ENCODE measurements at places on chromosomes 1 and 21. TPM values are rescaled to one million over a fixed set of nuclear protein-coding genes. Genes with fewer than 3 reads are reported as not detected.

STIL gene
- total RNA-seq = 53.4 TPM

PLD5 gene
- 1.7 TPM for total RNA-seq

SYCP1 gene
- total RNA-seq = not detected

HSPA6 gene
- total RNA-seq = 0.13 TPM

AGRN gene
- 10.4 TPM for total RNA-seq

OVAAL gene
- not detected for total RNA-seq

AKT3 gene
- 40.4 TPM for total RNA-seq

STX12 gene
- total RNA-seq = 28.1 TPM

SH2D1B gene
- not detected for total RNA-seq

DNA sequence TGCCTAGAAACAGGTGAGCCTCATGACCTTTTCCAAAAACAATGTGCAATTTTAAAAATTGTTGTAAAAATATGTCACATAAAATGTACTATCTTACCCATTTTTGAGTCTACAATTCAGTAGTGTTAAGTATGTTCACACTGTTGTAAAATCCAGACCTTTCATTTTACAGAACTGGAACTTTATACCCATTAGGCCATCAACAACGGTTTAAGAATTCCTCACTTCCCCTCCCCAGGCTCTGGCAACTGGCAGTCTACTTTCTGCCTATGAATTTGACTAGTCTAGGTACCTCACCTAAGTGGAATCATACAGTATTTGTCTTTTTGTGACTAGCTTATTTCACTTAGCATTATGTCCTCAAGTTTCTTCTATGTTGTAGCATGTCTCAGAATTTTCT is 8.6 kb downstream of the CTSE start:
- DNase-seq = no peak

- DNase-seq = no peak
Measured at GRCh38 chr1:65319141-65319540, 9.8 kb downstream of the DNAJC6 start.

GRCh38 chr1:212782422-212783154 is 9.0 kb downstream of the NSL1 start:
- no peak for DNase-seq

DNA sequence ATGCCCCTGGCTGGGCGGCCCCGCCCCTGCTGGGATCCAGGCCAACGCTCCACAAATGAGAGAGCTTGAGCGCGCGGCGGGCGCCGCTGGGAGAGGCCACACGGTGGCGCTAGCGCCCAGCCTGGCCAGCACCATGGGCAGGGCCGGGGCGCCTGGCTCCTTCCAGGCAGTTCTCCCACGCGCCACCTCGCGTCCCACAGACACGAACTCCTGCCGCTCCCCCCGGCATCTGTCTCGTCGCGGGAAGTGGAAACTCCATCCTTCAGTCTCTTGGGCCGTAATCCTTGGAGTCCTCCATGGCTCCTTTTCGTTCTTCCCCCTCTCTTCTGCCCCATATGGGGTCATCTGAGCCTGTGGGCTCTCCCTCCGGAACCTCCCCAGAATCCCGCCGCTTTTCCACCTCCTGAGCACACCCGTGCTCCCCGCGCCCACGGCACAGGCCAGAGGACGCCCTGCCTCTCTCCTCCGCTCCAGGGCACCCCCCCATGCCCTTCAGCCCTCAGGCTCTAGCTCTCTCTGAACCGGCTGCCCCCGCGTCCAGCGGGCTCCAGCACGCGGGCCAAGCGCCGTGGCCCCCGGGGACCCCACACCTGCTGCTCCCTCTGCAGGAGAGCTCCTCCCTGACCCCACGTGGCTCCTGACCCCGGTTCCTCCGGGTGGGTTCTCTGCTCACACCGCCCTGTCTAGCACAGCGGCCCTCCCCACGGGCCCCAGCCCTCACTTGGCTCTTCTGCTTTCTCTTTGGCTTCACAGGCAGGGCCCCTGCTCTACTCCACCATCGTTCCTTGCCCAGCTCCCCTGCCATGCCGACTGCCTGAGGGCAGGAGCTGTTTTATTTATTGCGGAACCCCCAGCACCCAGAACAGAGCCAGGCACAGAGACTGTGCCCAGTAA is 31.9 kb upstream of the EDN2 start:
- peak; percentile 93 for DNase-seq

DNA sequence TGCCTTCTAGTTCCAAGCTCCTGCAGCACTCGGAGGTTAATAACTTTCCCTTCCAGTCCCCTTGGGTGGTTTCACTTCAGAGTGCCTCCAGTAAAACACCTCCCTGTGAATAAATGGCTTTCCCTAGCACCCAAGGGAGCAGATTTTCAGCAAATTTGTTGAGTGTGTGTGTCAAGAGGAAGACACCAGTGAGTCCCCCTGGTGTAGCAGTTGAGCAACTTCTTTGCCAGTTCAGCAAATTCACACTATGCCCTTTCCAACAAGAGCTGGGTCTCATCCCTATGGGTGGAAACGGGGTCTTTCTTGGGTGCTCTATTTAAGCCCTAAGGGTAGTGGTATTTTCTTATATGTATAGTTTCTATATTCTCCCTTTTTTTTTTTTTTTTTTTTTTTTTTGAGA is 806 bp upstream of the AADACL4 start:
- DNase-seq = no peak

GRCh38 chr1:156102633-156103511 is 11.6 kb upstream of the LMNA start:
- DNase-seq = no peak

GRCh38 chr1:239913141-239913585 is 178.5 kb upstream of the FMN2 start:
- no peak for DNase-seq

DNA sequence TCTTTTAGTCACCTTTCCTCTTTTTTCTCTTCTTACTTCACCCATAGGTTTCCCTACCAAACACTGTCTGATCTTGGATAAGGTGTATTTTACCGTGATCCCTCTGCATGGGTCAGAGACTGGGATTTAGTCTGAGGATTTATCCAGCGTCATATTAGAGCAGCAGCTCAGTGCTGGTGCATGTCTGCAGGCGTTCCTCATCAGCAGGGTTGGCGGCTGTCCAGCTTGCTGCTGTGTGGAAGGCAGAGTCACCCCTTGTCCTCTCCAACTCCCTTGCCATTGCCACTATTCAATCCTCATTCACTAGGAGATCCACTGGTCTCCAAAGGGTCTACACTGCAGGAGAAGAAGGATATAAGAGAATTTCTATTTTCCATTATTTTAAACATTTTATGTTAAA is 7.3 kb upstream of the FAM78B start:
- DNase-seq = peak; percentile 11

GRCh38 chr1:39107341-39108290 is 81.5 kb downstream of the NDUFS5 start:
- peak; percentile 55 for DNase-seq

GRCh38 chr1:167161242-167161641 is 59.4 kb upstream of the POU2F1 start:
- DNase-seq = no peak

DNA sequence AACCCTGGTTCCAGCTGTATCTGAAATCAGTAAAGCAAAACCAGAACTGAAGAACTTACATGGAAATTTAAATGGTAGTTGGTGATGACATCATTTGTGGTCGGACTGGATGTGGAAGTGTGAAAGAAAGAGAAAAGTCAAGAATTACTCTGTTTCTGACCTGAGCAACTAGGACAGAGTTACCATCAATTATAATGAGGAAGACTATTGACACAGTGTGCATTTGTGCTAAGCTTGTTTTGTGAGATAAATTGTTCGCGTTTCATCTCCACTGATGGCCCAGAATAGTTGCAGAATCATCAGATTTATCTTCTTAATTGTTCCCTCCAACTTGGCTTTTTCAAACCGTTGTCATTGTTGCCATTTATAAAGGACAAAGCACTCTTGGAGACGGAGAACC is 410.6 kb upstream of the DEPDC1 start:
- DNase-seq = no peak

GRCh38 chr1:241924080-241924808 is 33.3 kb upstream of the BECN2 start:
- DNase-seq = no peak

GRCh38 chr1:47709019-47709871 is 271.4 kb downstream of the FOXD2 start:
- peak; percentile 78 for DNase-seq

- no peak for DNase-seq
Measured at GRCh38 chr1:152313319-152313801, 11.7 kb downstream of the FLG start.

GRCh38 chr1:160519642-160520435 is 3.2 kb downstream of the SLAMF6 start:
- DNase-seq = no peak

- DNase-seq = peak; percentile 51
Measured at GRCh38 chr1:24898152-24898908, 31.7 kb downstream of the RUNX3 start.

DNA sequence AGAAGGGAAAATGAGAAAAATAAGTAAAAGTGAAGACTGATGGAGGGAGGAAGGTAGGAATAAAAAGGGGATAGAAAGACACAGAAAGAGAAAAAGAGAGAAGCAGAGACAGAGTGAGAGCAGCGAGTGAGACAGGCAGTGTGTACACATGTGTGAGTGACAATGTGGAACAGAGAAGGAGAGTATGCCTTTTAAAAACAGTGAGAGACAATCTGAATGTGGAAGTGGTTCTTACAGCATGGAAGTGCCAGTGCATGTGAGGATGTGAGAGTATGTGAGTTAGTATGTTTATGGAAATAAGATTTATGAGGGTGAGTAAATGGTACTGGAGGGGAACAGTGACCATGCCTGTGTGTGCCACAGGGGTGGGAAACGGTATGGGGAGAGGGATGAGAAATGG is 1.2 kb downstream of the NEGR1 start:
- DNase-seq = no peak

GRCh38 chr1:61951731-61952580 is 209.7 kb downstream of the PATJ start:
- DNase-seq = peak; percentile 16

GRCh38 chr1:187759825-187760333 is 931.1 kb downstream of the PLA2G4A start:
- no peak for DNase-seq

GRCh38 chr21:36968976-36969375 is 2.5 kb upstream of the HLCS start:
- DNase-seq = no peak

- no peak for DNase-seq
Measured at GRCh38 chr1:113128116-113128515, 55.1 kb downstream of the LRIG2 start.

DNA sequence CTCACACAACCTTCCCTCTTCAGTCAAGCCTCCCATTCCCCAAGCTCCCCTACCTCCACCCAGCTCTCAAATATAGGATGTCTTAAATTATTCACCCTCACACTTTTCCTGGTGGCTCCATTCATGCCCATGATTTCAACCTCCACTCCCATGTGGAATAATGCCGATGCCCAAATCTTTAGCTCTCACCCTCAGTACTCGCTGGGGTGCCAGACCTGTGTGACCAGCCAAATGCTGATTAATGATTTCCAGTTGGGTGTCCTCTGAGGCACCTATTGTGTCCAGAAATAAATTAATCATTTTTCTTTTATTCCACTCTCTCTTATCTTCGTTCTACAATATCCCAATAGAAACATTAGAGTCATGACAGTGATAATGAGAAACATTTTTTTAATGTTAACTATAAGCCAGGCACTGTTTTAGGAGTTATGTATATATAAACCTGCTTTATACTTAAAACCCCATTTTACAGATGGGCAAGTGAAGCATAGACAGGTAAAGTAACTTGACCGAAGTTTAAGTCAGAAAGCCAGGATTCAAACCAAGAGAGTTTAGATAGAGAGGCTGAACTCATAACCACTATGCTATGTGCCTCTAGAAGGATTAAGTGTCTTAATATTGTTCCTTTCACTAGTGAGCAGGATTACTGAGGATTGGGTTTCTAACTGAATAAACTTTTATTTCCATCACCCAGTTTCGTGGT is 209.7 kb downstream of the DUSP10 start:
- no peak for DNase-seq

- no peak for DNase-seq
Measured at GRCh38 chr1:15918962-15919715, 56.8 kb downstream of the ZBTB17 start.

DNA sequence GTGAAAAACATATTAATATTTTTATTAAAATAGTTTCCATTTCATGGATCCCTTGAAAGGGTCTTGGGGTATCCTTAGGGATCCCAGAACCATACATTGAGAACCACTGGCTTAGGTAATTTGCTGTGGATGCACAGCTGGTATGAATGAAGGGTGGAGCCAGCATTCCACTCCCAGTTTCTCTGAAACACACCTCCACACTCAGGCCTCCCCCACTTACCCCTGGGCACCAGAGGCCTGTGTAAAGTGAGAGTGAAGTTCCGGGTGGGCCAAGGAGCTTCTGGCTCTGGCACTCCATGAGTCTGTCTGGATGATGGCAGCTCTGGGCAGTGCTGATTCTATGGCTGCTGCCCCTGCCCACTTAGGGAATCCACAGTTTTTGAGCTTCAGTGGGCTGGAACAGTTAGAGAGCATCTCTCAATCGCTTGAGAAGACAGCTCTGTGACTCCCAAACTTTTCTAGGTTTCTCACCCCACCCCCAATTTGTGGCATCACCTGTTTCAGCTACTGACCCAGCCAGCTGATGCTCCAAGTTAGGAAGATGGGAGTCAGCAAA is 57.8 kb upstream of the CD1D start:
- no peak for DNase-seq
